ENCODE measurements at places on chromosomes 7 and 10.
A peak's percentile ranks its signal among the peaks of the same experiment; 100 is the strongest.

- DNase-seq = peak; percentile 55
Measured at GRCh38 chr7:142795339-142795863, 24.6 kb downstream of the PRSS2 start.

- no peak for DNase-seq
Measured at GRCh38 chr7:108454674-108455550, 1.3 kb downstream of the NRCAM start.

- DNase-seq = no peak
Measured at GRCh38 chr10:43327171-43327570, 44.3 kb upstream of the FXYD4 start.

GRCh38 chr10:114698271-114699061, 40.4 kb upstream of the ABLIM1 start:
- no peak for DNase-seq

DNA sequence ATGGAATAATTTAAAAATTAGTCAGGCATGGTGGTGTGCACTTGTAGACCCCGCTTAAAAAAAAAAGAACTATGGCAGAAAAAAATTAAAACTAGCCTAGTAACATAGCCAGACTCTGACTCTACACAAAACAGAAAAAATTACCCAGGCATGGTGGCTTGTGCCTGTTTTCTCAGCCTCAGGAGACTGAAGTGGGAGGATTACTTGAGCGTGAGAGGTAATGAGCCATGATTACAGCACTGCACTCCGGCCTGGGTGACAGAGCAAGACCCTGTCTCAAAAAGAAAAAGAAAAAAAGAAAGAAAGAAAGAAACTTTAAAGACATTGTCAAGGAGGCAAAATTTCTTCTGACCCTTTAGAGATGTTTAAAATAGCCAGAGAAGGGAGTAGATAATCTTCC, 109.0 kb upstream of the TMEM106B start:
- no peak for DNase-seq

GRCh38 chr7:92253251-92253650, 7.5 kb downstream of the ANKIB1 start:
- DNase-seq = no peak

- no peak for DNase-seq
Measured at GRCh38 chr7:159210581-159211235, 66.0 kb upstream of the VIPR2 start.

GRCh38 chr10:132506711-132507408, 30.7 kb upstream of the INPP5A start:
- no peak for DNase-seq

GRCh38 chr10:69005704-69006485, 17.3 kb downstream of the KIFBP start:
- DNase-seq = no peak

DNA sequence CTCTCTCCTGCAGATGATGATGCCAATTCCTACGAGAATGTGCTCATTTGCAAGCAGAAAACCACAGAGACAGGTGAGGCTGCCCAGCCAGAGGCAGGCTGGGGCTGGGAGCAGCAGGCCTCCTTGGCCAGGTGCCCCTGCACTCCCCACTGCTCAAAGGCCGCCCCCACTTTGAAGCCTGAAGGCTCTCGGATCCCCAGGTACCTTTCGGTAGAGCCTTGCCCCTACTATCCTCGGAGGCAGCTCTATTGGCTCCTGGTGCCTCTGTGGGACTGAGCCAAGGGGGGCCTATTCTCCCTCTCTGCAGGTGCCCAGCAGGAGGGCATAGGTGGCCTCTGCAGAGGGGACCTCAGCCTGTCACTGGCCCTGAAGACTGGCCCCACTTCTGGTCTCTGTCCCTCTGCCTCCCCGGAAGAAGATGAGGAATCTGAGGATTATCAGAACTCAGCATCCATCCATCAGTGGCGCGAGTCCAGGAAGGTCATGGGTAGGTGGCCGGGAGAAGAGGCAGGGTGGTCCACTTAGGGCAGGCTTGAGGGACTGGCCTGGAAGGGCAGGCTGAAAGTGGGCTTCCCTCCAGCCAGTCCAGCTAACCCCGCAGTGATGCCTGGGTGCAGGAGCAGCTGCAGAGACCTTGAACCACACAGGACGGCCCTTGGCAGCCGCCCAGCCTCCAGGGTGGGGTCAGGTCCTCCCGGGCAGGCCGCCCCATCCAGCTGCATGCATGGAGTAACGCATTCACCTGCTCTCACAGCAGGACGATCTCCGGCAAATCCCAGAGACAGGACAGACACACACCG, 14.1 kb downstream of the LAT2 start:
- DNase-seq = no peak

GRCh38 chr10:29130190-29130673, 158.6 kb upstream of the LYZL1 start:
- no peak for DNase-seq

- peak; percentile 0 for DNase-seq
Measured at GRCh38 chr7:18086165-18087025, 58.7 kb upstream of the PRPS1L1 start.

DNA sequence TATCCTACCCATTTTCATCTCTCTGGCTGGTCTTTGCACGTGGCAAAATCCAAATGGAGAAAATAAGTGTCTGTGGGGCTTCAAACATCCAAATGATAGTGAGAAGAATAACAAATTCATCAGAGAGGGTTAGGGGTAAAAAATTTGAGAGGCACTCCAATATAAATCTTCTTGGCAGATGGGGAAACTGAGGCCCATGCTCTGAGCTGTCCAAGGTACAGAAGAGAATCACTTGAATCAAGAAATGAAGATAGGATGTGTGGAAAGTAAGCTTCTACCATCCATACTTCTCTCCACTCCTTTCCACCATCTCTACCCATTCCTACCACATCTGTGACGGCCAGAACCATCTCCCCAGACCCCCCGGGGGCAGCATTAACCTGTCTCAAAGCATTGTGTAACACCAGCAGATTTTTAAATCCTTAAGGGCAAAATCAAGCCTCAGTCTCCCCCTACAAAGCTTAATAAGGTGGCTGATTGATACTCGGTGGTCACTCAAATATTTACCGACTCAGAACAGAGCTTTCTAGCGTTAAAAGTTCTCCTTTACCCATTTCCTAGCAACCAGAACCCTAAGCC, 818 bp downstream of the GOT1 start:
- DNase-seq = no peak

- no peak for DNase-seq
Measured at GRCh38 chr7:148288592-148289151, 301.9 kb upstream of the C7orf33 start.

- no peak for DNase-seq
Measured at GRCh38 chr10:80015911-80016830, 62.3 kb upstream of the TMEM254 start.

DNA sequence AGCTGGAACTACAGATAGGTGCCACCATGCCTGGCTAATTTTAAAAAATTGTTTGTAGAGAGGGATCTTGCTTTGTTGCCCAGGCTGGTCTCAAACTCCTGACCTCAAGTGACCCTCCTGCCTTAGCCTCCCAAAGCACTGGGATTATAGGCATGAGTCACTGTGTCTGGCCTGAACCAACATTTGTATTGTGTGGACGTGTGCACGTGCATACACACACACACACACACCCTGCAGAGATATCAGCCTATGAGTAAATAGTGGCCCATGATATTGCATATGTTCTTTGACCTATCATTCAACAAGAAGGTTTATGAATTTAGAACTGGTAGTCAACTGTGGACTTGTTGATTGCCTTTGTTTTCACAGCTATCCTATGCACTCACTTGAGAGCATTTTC, 161.6 kb downstream of the BAMBI start:
- no peak for DNase-seq

DNA sequence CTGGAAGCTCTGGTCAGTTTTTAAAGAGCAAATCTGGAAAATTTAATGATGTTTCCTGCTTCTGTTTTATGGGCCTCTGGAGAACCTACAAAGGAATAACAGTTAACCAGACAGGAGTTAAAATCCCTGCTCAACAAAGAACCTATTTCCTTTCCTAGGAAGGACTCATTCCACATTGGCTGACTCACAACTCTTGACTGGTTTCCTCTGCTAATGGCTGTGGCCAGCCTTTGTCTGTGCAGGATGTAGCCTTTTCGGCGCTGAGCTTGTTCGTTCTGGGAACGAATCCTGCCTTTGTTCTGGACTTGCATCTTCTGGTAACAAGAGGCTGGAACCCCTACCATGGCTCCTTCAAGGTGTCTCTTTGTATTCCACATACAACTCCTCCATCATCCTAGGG, 112.8 kb upstream of the PDCD4 start:
- no peak for DNase-seq

GRCh38 chr10:24238519-24239247, 29.7 kb downstream of the KIAA1217 start:
- no peak for DNase-seq

GRCh38 chr7:44884621-44885393, 523 bp downstream of the PURB start:
- peak; percentile 58 for DNase-seq

DNA sequence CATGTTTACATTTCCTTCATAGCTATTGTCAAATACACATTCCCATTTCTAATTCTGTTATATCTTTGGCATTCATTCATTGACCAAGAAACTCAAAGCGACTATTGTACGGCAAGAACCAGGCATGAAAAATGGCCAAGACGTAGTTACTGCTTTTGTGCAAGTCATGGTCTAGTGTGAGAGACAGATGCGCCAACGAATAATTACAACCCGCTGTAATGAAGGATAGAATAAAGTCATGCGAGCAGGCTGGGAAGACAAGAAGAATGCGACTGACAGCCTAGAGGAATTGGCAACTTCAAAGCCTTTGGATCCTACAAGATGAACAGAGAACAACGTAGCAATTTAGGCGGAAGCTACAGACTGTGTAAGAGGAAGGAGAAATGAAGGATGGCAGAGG, 221.2 kb downstream of the CALN1 start:
- no peak for DNase-seq

- DNase-seq = no peak
Measured at GRCh38 chr7:7924303-7924702, 44.3 kb upstream of the GLCCI1 start.

Measured in CD4-positive, alpha-beta T cell treated with Interferon alpha-2 for 1 hour (primary cell).